OCI-M1 (cell line): ENCODE measurements at places on chromosomes 5 and 9.

DNA sequence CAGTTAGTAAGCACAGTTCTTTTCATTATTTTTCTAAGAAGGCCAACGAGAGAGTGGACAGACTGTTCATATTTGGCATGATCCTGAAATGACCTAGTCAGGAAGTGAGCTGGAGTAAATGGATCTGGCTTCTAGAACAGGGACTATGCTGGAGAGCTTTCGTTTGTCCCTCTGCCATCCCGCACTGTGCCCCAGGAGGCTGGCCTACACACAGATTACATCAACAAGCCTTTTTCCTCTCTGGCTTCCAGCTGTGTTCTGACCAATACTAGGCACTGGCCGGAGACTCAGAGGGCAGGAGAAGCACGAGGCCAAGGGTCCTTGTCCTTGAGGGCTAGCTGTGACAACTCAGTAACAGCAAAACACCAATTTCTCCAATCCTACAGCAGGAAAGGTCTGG, 127.8 kb downstream of the MED27 start:
- DNase-seq, result no peak

GRCh38 chr9:5193345-5193744, 7.9 kb upstream of the INSL6 start:
- no peak for DNase-seq

- no peak for DNase-seq
Measured at GRCh38 chr9:132894862-132895835, 16.5 kb downstream of the SPACA9 start.

- no peak for DNase-seq
Measured at GRCh38 chr9:133200631-133201030, 8.4 kb downstream of the OBP2B start.

GRCh38 chr5:53002491-53002890, 13.3 kb downstream of the ITGA2 start:
- no peak for DNase-seq

DNA sequence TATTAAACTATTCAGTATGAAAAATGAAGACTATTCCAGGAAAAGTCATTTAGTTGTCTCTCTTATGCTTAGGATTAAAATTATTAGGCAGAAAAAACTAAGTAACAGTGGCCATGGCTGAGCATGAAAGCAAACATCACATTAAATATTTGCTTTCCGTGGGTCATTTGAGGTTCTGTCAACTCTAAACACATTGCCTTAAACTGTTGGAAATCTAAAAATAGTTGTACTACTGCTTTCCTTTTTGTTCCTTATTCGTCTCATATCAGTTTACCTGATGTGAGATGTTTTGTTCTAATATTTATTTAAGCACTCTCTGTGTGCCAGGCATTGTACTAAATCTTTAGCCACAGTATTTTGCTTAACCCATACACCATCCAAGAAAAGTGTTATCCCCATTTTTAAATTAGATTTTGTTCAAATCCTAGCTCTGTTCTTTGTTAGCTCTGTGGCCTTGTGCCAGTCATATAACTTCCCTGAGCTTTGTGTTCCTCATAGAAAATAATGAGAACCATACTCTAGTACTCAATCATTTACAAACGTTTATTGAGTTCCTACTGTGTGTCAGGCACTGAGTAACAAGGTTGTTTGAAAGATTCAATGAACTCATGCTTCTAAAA, 18.7 kb upstream of the ZNF608 start:
- no peak for DNase-seq

DNA sequence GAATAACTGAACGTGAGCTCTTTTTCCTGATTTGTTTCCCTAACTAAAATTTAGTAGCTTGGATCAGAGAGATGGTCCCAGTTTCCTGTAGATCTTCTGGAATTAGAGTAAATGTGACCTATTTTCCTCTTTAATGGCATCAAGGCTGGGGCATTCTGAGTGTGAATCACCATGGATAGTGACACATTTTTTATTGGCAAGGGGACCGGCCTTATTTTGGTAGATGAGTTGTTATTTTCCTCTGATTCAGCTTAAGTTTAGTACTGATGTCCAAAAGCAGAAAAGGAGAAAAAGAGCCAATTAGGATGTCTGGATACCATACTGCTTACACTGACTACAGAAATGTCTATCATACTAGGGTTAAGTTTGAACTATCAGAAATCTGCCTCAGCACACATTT, 68.1 kb downstream of the RNF38 start:
- DNase-seq, result no peak

DNA sequence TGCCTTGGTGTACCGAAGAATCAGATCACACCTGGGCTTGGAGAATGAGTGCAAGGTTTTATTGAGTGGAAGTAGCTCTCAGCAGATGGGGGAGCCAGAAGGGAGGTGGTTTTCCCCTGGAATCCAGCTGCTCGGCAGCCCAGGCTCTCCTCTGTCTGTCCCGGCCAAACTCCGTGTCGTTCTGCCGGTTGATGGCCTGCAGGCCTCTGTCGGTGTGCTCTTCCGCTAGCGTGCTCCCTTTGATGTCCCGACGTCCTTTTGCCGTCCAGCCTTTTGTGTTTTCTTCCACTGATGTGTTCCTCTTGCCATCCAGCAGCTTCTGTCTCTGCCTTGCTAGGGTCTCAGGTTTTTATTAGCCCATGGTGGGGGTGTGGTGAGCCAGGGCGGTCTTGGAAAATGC, 28.0 kb upstream of the MIER3 start:
- DNase-seq, result no peak

DNA sequence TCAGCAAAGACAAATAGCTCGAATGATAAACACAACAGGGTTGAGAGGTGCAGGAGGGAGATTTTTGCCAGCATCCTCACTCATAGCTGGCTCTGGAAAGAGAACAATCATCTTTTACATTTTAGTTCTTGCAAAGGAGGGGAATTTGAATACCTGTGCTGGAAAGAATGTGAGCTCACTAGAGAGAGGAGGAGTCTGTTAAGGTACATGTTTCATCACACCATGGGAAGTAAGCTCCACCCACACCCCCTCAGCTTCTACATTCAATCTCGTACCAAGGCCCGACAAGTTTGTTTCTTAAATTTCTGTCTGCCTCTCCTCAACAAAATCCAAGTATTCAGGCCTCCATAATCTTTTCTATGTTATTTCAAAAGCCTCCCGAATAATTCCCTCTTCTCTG, 254.6 kb downstream of the BRINP1 start:
- DNase-seq, result no peak

- no peak for DNase-seq
Measured at GRCh38 chr5:38375423-38375822, 117.1 kb downstream of the EGFLAM start.

- no peak for DNase-seq
Measured at GRCh38 chr5:67013719-67014118, 182.9 kb downstream of the CD180 start.

GRCh38 chr5:36152324-36153297, 700 bp downstream of the SKP2 start:
- DNase-seq, result peak; percentile 63

DNA sequence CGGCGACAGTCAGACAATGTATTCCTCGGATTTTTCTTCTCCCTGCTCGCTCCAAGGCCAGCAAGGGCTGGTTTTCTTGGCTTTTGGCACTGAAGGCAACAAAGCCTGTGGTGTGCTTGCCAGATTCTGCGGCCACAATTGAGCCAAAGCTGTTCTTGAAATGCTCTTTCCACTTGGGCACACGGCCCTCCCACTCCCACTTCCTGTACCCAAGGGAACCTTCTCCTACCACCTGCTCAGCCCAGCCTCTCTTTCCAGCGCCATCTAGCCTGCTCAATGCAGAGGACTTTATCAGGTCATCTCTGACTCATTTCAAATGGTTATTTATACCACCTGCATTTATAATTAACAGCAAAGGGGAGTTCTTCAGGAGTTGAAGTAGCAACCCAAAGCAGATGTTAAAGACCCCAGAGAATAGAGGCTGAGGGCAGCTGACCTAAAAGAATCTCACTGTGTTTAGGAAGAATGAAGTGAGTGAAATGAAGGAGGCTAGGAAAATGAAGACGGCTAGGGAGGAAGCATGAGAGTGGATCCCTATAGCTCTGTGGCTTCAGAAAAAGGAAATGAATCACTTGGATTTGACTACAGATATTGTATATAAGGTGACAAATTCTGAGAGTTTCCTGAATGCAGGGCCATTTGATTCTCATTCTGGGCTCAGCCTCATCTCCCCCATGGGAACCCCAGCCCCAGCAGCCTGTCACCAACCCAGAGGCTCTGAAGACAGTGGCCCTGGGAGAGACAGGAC, 439.0 kb downstream of the ENC1 start:
- DNase-seq, result no peak

DNA sequence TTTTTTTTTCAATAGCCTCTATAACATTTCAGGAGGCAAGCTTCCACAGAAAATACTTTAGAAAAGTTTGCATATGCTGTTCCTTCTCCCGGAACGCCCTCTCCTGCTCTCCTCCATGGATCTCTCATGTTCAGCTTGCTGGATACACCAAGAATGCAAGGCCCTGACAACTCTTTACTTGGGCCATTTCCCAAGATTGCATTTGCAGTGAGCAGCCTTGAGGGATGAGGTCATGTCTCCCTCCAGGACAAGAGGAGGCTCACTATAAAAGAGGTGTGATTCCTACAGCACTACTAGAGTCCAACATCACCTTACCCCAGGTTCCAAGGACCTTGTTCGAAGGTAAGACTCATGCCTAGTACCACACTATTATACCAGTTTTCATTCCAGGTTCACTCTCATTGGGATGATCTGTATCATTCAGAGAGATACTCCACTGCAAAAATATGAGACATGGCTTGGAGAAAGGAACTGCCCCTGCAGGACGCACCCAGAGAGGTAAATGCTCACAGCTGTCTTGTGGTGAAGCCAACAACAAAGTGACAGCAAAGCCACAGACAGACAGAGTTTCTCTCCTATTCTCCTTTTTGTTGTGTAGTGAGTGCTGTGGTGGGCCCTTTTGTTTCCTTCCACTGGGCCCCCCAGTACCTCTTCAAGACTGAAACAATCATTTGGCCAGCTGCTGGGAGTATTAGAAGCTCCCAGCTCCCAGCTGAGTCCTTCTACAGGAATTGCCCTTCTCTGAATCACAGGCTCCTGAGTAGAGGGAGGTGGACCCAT, 151.7 kb upstream of the ZNF366 start:
- DNase-seq, result no peak

GRCh38 chr5:6266671-6267197, 111.6 kb downstream of the MED10 start:
- no peak for DNase-seq

GRCh38 chr5:140176031-140176387, 1.0 kb downstream of the CYSTM1 start:
- DNase-seq, result no peak

- DNase-seq, result peak; percentile 82
Measured at GRCh38 chr9:111427186-111427585, 57.0 kb downstream of the ECPAS start.

DNA sequence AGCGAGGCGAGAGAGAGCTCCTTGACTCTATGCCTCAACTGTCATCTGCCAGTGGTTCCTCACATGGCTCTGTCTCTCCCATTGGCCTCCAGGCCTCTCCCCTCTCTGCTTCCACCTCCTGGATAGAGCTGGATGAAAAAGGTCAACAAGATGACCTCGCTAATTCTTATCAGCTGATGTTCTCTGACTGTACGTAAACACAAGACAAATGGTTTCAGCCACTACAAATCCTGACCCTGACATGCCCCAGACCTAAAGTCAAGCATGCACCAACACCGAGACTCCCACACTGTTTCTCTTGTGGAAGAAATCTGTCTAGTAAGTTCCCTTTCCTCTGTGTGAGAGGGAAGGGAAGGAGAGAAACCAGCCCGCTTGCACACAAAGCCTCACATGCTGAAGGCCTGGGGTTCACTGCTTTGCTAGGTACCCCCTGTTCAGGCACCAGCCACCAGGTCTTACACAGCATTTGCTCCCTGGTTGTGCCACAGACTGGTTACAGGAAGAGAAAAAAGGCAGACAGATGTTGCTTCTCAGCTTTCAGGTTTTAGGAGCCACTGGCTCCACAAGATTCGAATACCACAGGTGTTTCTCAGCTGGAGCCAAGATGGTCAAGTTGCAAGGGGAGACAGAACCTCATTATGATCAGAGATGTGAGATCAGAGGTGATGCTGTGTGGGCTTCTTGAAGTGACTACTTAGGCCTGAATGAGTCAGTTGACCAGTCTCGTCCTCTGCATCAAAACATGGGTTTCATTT, 592.5 kb downstream of the CCDC171 start:
- no peak for DNase-seq

DNA sequence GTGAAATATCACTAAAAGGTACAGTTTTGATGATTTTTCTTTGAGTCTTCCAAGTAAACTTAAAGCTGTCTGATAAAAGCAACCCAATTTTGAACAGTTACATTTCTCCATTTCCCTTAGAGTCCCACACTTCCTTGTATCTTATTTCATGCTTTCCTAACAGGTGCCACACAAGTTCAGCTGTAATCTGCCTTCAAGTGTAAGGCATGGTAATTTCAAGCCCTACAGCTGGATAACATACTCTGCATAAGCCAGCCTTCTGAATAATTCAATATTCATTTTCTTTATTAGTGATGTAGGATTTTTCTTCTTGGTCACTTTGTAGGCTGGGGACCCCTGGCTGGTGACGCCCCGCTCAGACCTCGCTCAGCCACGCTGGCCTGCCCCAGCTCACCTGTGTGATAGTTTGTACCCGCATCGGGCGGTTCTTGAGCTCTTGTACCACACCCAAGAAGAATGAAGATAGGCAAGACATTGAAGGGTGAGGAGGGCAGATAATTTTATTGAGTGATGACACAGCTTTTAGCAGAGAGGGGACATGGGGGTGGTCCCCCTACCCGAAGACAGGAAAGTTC, 34.0 kb downstream of the SOX30 start:
- DNase-seq, result no peak

GRCh38 chr5:53643445-53643844, 83.0 kb downstream of the NDUFS4 start:
- DNase-seq, result no peak

GRCh38 chr5:98786191-98786853, 12.9 kb downstream of the RGMB start:
- DNase-seq, result no peak

DNA sequence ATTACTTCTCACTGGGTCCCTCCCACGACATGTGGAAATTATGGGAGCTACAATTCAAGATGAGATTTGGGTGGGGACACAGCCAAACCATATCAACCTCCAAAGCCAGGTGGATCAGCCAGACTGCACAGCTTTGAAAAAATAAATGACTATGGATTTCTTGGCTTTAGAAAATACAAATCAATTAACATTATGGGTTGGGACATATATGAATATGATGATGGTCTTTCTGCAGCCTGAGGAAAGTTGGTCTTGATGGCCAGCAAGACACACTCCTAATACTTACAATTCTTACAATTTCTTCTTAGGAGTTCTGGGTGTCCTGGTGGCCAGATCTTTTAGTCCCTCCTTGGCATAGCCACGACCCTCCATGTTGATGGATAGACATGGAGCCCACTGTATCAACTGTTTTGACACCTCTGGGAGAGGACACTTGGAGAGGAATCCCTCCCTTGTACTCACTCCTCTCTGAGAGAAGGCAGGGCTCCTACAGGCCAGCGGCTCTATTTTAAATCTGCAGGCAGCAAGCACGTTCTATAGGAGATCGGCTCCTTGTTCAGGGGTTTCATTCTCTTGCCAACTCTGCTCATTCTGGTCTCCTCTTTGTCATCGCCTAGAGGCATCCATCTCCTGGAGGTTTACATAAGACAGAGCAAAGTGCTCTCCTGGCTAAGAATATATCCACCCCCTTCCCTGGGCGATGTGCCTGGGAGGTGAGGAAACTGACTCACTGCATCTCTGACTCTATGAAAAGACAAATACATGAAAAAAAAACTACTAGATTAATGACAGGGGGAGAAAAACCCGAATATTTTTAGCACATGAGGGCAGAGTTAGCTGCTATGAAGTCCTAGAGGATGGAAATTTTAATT, 145.9 kb downstream of the CARTPT start:
- no peak for DNase-seq
